ENCODE measurements at places on chromosomes 4 and X. TPM values are rescaled to one million over a fixed set of nuclear protein-coding genes. Genes with fewer than 3 reads are reported as not detected.

DNA sequence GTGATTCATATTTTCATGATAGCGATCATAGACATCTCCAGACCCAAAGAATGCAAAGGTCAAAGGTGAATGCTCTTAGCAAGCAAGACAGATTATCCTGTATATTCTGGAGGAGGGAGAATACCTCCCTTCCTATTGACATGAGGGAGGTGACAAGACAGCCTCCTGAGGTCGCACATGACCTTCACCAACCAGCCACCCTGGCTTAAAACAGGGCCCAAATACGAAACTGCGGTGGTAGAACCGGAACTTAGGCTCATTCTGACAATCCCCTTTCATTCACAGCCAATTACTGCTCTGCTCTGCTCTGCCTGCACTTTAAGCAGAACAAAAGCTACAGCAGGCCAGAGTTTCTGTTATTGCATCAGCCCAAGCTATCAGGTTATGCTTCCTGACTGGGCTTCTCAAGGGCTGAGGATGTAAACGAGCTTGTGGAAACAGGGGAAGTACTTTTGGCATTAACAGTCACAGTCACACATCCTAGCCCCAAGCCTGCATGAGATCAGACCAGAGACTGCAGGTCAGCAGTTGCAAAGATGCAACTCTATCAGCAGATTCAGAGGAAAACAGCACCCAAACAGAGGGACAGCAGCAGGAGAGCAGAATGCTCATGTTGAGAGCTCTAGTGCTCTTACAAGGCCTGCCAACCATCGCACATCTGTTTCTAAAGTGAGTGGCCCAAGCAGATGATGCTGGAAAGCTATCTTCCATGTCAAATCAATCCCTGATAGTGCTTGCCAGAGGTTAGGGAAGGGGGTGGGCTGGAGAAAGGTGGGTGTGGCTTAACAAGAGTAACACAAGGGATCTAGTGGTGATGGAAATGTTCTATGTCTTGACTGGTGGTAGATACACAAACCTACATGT lies 51.3 kb upstream of the MAP3K15 start:
- H3K4me3 ChIP-seq = no peak overlapping the region
- DNase-seq = no peak
- H3K4me1 ChIP-seq = no peaks in the 10 kb centered on the region
- no peak overlapping the region for H3K27ac ChIP-seq

DNA sequence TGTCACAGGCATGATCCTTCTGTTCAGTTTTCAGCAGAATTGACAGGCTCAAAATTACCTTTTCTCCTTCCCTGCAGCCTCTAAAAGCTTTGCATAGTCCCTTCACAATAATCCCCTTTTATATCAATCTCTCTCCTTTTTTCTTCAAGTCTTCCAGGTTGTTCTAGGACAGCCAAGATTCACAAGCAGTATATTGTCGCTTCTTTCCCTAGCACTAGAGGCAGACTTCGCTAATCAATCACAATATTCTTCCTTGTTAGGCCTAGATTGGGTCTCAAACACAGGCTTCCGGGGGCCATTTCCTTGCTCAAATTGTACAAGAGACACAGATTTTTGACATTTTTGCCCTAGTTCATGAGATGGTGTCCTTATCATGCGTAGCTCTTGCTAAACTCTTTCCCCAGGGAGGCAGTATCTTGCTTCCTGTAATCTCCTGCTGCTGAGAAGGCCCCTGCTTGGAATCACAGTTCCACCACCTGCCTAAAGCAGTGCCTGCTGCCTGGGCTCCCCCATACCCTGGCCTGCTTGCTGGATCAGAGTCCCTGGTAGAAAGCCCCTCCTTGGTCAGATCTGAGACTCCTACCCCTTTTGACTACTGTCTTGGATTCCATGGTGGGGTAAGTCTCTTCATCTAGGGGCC lies 57.3 kb downstream of the DMP1 start:
- no peak overlapping the region for H3K27ac ChIP-seq
- no peaks in the 10 kb centered on the region for H3K4me1 ChIP-seq
- H3K4me3 ChIP-seq = no peak overlapping the region

DNA sequence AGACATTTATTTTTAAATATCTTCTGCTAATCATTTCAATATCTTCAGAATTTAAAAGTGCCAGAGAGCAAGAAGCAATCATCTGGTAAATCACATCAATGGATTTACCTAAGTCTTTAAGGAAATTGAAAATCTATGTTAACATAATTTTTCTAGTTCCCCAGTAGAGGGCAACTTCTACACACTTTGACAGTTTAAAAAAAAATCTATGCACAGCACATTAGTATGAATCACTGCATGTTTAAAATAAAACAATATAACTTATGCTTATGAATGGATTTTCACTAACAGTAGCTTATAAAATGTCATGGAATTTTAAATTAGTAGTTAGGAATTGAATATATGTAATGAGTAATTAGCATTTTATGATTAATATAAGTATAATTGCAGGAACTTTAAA lies 126.5 kb downstream of the REELD1 start:
- H3K27ac ChIP-seq = no peak overlapping the region
- no peaks in the 10 kb centered on the region for H3K36me3 ChIP-seq
- H3K4me3 ChIP-seq = no peak overlapping the region
- DNase-seq = no peak
- no peaks in the 10 kb centered on the region for H3K4me1 ChIP-seq

DNA sequence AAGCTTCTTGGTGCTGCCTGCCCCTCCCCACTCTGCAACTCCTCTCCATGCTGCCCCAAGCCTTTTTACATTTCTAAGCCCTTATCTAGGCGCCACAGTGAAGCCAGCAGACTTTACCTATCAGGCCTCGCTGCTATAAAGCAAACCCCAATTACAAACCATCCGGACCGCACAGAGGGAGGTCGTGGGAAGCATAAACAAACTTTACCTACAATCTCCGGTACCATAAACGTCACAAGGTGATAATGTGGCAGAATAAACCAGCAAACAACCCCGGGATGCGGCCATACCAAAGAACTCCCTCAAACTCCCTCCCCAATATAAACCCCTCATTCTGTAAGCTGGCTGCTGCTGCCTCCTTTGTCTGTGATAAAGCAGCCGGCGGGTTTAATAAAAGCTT lies 54.0 kb upstream of the ZCCHC13 start:
- H3K4me3 ChIP-seq = no peak overlapping the region
- no peaks in the 10 kb centered on the region for H3K27me3 ChIP-seq
- no peak overlapping the region for H3K27ac ChIP-seq
- DNase-seq = no peak
- H3K4me1 ChIP-seq = peaks cover 37% of the 10 kb centered on the region

DNA sequence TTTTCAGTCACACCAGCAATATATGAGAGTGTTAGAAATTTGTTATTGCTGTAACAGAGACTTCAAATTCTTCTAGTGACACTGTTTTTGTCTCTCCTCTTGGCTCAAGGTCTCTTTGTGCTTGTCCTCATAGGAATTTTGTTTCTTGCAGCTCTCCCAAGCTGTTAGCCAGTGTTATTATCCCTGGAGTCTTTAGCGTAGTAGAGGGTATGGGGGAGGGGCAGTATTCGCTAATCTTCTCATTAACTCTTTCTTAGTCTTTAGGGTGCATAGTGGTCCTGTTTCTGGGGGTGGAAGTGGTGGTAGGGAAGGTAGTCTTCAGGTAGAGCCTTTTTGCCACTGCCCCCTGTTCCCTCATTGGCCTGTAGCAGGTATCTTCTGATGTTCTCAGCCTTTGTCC lies 79.4 kb downstream of the JADE3 start:
- H3K27me3 ChIP-seq = no peaks in the 10 kb centered on the region
- no peak for DNase-seq
- H3K36me3 ChIP-seq = no peaks in the 10 kb centered on the region
- H3K4me3 ChIP-seq = no peak overlapping the region
- no peaks in the 10 kb centered on the region for H3K4me1 ChIP-seq

DNA sequence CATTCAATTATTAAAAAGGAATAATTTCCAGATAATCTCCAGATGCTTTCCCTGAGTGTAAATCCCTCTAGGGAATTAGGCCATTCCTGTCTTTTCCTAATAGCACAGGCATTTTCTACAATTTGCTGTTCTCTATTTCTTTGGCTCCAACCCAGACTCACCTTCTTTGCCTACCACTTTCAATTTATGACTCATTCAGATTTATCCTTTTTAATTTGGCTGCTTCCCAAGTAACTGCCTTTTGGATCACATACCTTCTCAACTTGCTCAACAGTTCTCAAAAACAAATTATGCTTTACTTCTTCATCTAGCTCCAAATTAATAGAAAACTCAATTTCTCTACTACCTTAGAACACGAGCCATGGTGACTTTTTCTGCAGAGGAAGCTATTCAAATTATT lies 1166.3 kb upstream of the PCDH7 start:
- no peaks in the 10 kb centered on the region for H3K36me3 ChIP-seq
- no peaks in the 10 kb centered on the region for H3K27me3 ChIP-seq
- H3K4me3 ChIP-seq = no peak overlapping the region
- no peak overlapping the region for H3K27ac ChIP-seq
- no peak for DNase-seq

GRCh38 chr4:17961249-17961648 lies 60.3 kb downstream of the LCORL start:
- H3K36me3 ChIP-seq = no peaks in the 10 kb centered on the region
- no peaks in the 10 kb centered on the region for H3K4me1 ChIP-seq
- H3K27ac ChIP-seq = no peak overlapping the region
- no peaks in the 10 kb centered on the region for H3K27me3 ChIP-seq
- no peak overlapping the region for H3K4me3 ChIP-seq

GRCh38 chr4:96092151-96092705 lies 252.3 kb downstream of the PDHA2 start:
- no peaks in the 10 kb centered on the region for H3K27me3 ChIP-seq
- H3K4me1 ChIP-seq = no peaks in the 10 kb centered on the region
- no peak for DNase-seq

DNA sequence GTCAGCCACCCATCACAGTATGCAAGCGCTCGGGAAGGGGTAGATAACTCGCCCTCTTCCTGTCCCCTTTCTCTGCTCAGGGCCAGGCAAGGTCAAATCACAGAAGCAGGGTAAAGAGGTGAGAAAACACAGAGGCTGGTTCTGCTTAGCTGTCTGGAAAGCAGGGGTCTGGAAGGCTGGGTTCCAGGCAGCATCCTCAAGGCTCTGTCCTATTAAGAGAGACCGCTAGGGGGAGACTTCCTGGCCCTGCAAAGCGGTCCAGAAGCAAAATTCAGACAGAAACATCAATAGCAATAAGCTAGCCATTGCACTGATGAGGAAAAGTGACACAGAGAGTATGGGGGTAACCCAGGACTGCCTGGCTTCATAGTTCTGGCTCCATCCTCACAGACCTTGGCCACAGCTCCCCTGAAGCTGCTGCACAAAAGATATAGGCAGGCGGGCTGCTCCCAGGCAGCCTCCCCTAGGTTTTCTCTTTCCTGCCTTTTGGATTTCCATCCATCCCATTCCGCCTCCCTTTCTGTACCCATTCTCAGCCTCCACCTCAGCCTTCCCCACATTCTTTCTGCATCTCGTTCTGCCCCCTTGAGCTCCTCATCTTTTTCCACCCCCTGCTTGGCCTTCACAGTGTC lies 308.5 kb downstream of the EVC2 start:
- H3K4me3 ChIP-seq = no peak overlapping the region
- H3K4me1 ChIP-seq = no peaks in the 10 kb centered on the region
- H3K27me3 ChIP-seq = no peaks in the 10 kb centered on the region
- DNase-seq = no peak
- H3K36me3 ChIP-seq = no peaks in the 10 kb centered on the region

DNA sequence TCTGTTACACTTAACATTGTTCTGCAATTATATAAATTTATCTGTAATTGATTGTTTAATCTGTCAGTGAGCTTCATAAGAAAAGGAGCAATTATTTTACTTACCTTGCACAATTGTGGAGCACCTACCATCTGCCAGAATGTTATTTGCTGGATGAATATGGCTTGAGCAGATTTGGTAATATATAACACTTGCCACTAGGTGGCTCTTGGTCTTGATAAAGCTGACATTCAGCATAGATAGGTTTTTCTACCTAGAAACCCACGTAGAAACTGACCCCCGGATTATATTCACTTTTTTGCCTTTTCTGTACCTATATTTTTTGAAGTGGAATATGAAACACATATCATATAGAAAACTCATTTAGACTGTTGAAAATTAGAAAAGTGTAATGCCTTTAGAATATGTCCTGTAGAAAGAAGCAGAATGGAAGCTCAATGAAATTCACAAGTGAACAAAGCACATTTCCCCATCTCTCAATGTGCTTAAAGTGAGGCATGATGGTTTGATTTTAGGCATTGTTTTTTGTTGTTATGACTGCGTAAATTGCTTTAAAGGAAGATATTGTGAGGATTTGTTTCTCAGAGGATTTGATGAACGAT lies 9.5 kb downstream of the RBPJ start:
- H3K27me3 ChIP-seq = no peaks in the 10 kb centered on the region
- no peak for DNase-seq
- H3K36me3 ChIP-seq = no peaks in the 10 kb centered on the region
- H3K27ac ChIP-seq = no peak overlapping the region
- H3K4me3 ChIP-seq = no peak overlapping the region
- H3K4me1 ChIP-seq = peaks cover 59% of the 10 kb centered on the region

GRCh38 chr4:88008122-88008742 lies 797 bp downstream of the PKD2 start:
- H3K36me3 ChIP-seq = no peaks in the 10 kb centered on the region
- peak overlapping the region; percentile 97 for H3K4me3 ChIP-seq
- peak overlapping the region; percentile 95 for H3K27ac ChIP-seq
- H3K4me1 ChIP-seq = peaks cover 67% of the 10 kb centered on the region
- peak; percentile 75 for DNase-seq

- no peaks in the 10 kb centered on the region for H3K27me3 ChIP-seq
- H3K27ac ChIP-seq = no peak overlapping the region
Measured at GRCh38 chr4:169215656-169216055, 55.1 kb downstream of the SH3RF1 start.

DNA sequence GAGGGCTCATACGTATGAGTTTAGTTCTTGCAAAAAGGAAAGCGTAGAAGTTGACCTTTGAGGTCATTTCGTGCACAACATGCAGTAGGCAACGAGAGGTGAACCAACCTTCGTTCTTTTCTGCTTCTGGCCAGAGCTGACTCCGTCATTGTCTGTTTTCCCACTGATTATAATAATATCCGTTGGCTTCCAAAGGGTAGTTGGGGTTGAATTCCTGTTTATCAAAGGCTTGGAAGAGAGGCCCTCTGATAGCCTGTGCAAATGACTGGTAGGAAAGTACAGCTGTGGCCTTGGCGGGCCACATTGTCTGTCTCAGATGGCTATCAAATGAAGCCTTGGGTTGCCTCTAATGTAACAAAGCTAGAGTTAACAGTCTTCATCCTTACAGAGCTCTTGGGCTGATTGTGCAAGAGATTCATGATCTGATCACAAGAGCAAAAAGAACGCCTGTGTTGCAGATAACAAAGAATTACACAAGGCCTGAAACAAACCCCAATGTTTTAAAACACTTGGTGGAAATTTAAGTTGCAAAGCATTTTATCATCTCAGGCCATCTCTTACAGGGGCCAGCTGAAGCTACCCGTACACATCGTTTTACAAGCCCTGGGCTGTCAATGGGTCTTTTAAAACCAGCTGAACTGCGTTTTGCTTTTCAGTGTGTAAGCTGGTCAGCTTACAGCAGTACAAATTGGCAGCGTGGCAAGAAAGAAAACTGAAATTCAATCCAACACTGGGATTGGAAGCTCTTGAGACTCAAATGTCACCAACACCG lies 46.1 kb upstream of the FAM9C start:
- H3K4me1 ChIP-seq = no peaks in the 10 kb centered on the region
- peak overlapping the region; percentile 50 for H3K27ac ChIP-seq
- no peaks in the 10 kb centered on the region for H3K27me3 ChIP-seq
- no peaks in the 10 kb centered on the region for H3K36me3 ChIP-seq

Gene DMD
- total RNA-seq = 183 TPM

Gene MAPK10
- total RNA-seq = 24.3 TPM

Gene CNKSR2
- 4.8 TPM for total RNA-seq

Gene AKAP4
- not detected for total RNA-seq

Gene AADAT
- total RNA-seq = 4.3 TPM

Gene TNIP3
- not detected for total RNA-seq

Gene CDKL2
- 2.5 TPM for total RNA-seq

Gene REPS2
- total RNA-seq = 10.9 TPM

Gene TKTL1
- not detected for total RNA-seq

Gene PAGE5
- not detected for total RNA-seq

All from sigmoid colon (tissue), 7 donors.